ENCODE measurements at places on chromosomes 2 and 18.

DNA sequence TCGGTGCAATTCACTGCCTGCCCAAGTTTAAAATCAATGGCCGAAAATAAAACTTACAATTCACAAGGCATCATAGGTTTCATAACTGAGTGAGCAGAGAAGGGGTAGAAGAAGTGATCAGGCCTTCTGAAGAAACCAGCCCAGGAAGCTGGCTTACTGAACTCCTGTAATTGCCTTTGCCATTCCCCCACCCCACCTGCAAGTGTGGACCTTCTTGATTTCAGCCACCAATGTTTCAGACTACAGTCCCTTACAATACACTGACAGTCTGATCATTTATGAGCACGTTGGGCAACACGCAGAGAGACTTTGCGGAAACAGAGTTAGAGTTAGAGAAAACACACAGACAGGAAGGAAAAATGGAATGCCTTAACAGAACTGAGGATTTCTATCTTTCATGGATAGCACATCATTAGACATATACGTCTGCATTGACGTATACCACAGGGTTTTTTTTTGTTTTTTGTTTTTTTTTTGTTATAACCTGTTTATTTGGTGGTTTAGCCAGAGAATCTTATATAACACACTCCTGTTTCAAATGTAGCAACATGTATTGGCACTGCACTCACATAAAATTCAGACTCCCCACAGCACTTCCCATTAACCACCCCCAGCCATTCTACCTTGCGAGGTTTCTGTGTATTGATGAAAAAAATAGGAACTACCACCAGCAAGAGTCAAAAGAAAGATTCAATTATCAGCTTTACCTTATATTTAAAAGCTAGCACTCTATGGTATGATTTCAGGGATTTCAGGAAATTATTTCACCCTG, 126.4 kb downstream of the CACNB4 start:
- no peak for DNase-seq

DNA sequence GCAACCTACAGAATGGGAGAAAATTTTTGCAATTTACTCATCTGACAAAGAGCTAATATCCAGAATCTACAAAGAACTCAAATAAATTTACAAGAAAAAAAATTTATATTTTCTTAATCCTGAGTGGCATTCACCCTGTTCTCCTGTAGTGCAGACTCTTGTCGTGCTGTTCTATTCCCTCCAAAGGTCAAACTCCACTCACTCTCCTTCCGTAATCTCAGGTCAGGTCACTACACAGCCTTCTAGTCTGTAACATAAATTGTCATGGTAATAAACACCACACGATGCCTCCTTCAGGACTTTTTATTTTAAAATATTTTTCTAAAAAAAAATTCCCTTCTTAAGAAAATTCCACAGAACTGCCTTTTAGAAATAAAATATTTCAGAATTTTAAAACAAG, 417.9 kb upstream of the GCFC2 start:
- no peak for DNase-seq

DNA sequence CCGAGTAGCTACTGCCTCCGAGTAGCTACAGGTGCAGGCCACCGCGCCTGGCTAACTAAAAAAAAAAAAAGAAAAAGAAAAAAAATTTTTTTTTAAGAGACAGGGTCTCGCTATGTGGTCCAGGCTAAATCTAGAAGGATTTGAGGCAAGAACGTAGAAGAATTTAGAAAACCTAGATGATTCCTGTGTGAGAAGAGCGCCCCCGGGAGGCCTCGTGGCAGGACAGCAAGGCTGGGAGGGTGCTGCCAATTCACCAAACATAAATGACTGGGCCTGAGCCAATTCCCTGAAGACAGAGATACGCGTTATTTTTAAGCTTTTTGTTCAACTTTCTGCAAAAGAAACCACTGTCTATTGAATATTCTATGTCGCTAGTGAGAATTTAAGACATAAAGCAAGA, 90.1 kb upstream of the TGFA start:
- DNase-seq = peak; percentile 4

DNA sequence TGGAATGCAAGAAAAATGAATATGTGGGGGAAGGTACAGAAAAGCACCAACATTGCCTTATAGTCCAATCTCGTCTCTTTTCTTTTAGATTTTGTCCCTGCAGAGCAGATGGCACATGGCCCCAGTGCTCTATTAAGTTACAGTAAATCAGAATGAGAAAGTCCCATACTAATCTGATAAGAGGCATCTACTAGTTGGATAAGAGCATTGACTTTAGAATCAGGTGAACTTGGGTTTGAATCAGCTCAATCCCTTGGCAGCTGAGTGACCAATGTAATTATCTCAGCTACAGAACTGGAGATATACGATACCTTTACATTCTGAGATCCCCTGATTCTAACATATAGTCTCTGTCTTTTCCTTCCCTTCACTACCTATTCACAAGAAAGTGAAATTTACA, 54.8 kb upstream of the PDE1A start:
- no peak for DNase-seq

- DNase-seq = no peak
Observed at GRCh38 chr18:42437001-42437400, 482.0 kb downstream of the PIK3C3 start.

DNA sequence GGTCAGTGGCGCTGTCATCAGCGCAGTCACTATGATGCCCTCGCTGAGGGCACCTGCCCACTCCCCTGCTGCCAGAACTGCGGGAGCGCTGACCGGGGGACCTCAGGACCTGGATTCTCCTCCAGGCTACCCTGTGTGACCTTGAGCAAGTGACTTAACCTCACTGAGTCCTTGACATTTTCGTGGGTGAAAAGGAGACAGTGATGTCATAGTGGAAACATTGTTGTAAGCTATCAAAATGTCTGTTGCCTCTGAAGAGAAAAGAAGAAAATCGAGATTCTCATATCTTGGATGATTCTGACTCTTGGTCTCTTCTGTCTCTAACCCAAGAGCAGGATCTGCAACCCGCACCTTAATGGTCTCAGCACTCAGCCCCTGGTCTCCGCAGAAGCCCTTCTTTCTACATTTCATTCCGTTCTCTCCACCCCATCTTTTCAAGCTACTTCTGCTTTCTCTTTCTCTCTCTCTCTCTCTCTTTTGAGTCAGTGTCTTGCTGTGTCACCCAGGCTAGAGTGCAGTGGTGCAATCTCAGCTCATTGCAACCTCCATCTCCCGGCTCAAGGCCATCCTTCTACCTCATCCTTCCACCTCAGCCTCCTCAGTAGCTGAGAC, 978 bp upstream of the TUBA4A start:
- no peak for DNase-seq

DNA sequence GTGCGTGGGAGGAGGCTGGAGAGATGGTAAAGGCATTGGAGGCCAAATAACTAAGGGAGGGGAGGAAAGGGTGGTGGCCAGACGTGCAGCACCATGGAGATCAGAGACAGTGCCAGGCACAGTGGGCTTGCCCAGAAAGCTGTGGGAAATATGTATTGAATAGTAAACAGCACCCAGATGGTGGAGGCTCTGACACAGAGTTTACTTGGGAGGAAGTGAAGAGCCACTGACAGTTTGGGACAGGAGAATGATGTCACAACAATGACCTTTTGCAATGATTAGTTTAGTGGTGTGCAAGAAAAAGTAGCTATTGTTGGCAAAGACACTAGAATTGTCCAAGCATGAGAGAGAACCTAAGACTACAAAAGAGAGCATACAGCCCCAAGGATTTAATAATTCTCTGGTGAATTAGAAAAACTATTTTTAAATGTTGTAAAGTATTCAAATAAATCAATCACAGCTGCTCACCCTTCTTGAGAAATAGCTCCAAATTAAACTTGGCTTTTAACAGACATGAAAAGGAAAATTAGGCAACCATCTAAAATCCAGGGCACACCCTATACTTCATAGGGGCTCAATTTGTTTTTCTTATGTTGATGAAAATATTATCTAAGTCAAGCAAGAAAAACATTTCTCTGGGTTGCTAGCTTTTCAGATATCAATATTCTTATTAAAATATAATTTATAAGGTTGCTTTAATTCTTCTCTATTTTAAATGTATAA, 458.7 kb upstream of the HNRNPA3 start:
- no peak for DNase-seq

All from NCI-H1092 treated with DMSO at 0.1 percent for 48 hours (cell line).